ENCODE measurements at places on chromosomes 11 and 22.

GRCh38 chr11:68053117-68053516, 14.3 kb downstream of the TCIRG1 start:
- DNase-seq: no peak

DNA sequence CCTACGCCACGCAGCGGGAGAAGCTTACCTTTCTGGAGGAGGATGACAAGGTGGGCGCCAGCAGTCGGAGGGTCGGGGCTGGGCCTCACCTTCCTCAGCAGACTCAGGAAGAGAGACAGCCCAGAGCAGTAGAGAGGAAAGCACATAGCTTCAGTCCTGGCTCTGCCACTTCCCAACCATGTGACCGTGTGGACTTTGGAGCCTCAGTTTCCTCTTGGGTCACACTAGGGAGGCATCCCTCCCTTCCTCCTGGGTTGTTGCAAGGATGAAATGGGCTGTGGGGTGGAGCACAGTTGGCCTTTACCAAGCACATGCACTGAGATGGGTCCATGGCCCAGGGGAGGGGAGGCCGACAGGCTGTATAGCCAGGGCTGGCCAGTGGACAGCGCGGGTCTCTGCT, 12.9 kb downstream of the DPP3 start:
- no peak for DNase-seq

GRCh38 chr11:78465169-78465942, 47.7 kb upstream of the GAB2 start:
- no peak for DNase-seq

DNA sequence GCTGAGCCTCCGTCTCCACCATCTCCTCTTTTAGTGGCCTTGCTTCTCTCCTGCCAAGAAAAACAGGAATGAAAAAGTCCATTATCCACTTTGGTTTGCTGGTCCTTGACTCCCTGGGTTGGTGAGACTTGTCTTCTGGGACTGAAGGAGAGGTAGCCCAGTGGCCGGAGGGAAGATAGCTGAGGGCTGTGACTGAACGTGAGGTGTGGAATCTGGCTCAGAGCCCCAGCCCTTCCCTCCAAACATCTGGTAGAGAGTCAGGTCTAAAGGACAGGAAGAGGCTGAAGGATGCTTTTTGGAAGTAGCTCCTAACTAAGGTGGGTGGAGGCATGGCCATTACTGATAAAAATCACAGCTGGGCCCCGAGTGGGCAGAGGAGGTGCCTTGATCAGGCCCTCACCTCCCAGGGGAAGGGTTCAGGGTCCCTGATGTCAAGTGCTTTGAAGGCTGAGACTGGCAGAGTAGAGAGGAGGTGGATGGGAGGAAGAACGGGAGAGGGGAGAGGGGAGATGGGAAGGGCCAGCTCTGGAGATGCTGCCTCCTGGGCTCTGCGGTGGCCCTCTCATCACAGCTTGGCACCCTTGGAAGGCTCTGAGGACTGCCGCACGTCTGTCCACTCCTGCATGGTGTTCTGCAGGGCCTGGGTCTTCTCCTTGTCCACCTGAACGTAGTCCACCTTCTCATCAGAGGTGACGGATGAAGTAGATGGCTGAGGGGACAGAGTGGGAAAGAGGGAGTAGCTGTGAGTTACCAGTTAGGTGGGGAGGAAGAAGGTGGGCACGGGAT, 30.2 kb downstream of the USP35 start:
- DNase-seq: no peak

DNA sequence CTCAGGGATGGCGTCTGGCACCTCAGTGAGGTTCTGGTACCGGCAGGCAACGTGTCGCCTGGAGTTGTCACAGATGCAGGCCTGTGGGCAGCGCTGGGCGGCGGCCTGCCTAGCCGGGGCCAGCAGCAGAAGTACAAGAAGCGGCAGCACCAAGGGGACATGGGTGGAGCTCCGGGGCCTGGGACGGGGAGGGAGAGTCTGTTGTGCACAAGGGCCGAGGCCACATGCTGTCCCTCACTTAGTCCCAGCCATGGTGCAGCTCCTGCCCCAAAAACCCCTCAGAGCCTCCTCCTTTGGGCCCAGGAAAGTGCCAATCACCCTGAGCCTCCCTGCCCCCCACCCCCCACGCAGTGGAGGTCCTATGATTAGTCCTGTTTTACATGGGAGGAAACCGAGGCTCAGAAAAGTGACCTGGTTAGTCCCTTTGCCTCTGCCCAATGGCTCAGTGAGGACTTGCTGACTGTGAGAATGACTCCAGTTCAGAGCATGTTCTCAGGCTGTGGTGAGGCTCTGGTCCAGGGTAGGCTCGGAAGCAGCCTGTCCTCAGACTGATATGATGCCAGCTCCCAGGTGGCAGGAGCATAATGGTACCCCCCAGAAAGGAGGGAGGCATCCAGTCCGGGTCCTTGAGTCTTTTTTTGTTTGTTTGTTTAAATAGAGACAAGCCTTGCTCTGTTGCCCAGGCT, 1.1 kb downstream of the CHADL start:
- DNase-seq: peak; percentile 19

DNA sequence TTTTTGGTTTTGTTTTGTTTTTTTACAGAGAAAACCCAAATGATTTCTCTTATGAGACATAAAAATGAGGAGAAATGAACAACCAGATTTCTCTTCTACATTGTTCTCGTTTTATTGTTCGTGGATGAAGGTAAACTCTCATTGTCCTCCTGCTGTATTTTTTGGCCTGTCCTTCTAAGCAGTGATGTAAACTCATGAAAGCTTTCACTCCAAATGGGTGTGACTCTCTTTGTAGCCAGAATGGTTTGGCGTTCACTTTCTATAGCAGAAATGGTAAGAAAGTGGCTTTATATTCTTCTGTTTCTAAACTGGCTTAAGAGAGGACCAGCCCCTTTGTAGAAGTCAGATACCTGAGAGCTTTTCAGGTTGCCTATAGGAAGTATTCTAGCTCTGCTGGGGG, 15.5 kb upstream of the BMAL1 start:
- peak; percentile 20 for DNase-seq

GRCh38 chr22:48959496-48959895, 868.2 kb downstream of the BRD1 start:
- DNase-seq: no peak

DNA sequence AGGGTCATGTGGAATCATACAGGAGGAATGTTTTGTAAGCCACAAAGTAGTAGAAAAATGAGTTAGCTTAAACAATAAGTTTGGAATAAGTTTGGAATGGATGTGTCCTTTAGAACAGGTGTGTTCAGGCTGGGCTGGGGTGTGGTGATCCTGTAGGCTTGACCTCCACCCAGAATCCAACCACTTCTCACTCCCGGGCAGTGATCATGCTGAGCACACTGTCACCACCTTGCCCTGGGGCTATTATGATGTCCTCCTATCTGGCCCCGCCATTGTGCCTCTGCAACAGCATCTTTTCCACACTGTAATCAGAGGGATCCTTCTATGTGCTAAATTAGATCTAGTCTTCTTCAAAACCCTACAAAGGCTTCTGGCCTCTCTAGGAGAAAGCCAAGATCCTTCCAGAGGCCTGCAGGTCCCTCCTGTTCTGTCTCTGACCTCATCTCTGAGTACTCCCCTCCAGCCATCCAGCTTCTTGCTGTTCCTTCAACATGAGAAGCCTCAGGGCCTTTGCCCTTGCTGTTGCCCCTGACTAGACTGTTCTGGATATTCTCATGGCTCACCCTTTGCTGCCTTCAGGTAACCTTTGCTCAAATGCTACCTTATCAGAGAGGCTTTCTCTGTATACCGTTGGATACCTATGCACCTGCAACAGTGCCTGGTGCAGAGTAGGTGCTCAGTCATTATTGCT, 18.8 kb upstream of the ACCSL start:
- DNase-seq: no peak

DNA sequence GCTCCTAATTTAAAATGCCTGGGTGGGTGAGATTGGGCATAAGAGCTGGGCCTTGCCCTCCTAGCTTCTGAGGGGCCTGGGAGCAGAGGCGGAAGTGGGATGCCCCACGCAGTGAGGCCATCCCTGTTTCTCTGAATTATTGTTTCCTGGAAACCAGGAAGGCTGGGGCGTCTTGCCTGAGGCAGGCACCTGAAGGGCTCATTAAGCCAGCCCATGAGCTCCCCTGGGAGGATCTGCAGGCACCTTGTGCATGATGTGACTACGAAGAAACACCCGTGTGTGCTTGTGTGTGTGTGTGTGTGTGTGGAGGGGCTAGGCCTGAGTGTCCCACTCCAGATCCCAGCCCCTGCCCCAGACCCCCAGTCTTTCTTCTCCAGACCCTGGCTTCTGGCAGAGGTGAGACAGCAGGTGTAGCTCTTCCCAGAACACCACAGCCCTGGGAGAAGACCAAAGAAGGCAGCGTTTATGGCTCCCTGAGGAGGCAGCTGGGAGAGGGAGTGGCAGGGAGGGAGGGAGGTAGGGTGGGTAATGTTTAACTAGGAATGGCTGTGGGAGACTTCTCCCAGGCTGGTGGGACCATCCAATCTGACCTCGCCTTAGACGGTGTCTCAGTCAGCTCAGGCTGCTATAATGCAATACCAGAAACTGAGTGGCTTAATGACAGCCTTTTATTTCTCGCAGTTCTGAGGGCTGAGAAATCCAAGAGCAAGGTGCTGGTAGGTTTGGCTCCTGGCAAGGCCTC, 2.1 kb upstream of the BATF2 start:
- no peak for DNase-seq

GRCh38 chr11:43998308-43998707, 49.5 kb upstream of the ACCSL start:
- no peak for DNase-seq

GRCh38 chr11:89420981-89421380, 70.2 kb downstream of the NOX4 start:
- DNase-seq: no peak

- DNase-seq: no peak
Observed at GRCh38 chr11:131916638-131917037, 546.2 kb downstream of the NTM start.

DNA sequence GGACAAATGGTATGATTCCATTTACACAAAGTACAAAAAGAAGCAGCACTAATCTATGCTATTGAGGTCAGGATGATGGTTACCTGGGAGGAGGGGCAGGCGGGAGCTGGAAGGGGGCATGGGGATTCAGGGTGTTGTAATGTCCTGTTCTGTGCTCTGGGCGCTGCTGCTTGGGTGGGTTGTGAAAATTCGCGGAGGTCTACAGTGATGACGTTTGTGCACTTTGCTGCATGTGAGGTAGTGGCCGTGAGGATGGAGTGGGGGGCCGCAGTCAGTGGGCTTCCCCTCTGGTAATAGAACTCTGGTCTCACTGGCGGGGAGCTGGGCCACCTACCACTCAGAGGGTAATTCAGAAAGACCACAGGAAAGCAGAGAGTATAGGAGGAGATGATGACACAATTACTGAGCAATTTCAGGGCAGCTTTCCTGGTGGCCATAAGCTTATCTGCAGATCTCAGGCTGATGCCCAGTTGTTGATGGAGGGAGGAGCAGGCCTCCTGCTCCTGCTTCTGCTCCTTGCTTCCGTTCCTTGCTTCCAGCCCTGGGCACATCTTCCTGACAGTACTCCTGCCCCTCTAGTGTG, 121.5 kb downstream of the CEP164 start:
- DNase-seq: no peak

DNA sequence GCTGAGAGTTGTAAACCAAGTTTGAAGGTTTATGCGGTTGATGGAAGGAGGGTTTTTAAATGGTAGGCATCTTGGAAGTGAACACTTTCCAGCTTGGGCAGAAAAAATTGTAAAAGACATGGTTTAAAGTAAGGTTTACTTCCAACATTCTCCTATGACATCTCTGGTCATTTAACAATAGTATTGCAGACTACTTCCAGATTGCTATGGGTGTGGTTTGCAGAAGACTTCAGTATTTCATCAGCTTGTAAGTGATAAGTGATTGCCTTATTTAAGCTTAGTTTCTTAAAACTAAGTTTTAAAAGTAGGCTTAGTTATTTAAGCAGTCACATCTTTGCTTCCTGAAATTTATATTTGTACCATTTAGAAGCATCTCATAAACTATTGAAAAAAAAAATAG, 7.2 kb upstream of the STT3A start:
- DNase-seq: no peak

DNA sequence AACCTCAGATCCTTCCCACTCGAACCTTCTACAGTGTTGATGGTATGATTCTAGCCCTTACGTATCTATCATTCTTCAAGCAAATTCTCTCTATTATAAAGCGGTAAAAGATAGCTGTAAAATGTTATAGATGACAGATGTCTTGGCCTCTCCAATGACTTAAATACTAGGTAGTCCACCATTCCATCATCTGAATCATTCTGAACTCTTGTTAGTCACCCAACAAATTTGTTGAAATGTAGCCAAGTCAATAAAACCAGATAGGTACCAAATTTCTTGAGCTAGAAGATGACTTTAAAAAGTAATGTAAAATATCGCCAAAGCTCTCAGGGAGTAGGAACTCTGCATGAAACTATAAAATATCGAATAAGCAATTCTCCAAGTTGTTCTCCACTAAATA, 32.6 kb upstream of the PICALM start:
- DNase-seq: no peak

GRCh38 chr22:19630614-19631013, 83.7 kb upstream of the SEPTIN5 start:
- no peak for DNase-seq

- DNase-seq: peak; percentile 87
Observed at GRCh38 chr11:33857933-33858371, 33.9 kb downstream of the LMO2 start.

DNA sequence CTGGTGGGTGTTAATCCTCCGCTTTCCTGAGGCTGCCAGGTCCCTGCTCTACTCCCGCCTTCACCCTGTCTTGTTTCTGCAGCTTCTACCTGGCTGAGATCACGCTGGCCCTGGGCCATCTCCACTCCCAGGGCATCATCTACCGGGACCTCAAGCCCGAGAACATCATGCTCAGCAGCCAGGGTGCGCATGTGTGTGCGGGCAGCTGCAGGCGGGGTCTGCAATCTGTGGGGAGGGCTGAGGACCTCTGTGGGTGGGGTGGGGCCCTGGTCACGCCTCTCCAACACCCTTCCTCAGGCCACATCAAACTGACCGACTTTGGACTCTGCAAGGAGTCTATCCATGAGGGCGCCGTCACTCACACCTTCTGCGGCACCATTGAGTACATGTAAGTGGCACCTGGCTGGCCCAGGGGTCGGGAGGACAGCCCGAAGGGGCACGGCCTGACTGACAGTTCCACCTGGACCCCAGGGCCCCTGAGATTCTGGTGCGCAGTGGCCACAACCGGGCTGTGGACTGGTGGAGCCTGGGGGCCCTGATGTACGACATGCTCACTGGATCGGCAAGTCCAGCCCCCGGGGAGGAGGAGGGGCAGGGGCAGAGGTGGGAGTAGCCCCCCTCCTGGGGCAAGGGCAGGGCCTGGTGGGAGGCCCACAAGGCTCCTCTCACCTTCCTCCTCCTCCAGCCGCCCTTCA, 4.5 kb downstream of the RPS6KB2 start:
- no peak for DNase-seq
